ENCODE measurements at places on chromosomes 1 and 21.

- DNase-seq: no peak
Observed at GRCh38 chr1:176515310-176515709, 52.3 kb downstream of the PAPPA2 start.

GRCh38 chr1:45200906-45201500 lies 5.4 kb downstream of the ZSWIM5 start:
- DNase-seq: no peak

GRCh38 chr1:23062271-23062670 lies 43.0 kb downstream of the KDM1A start:
- no peak for DNase-seq

DNA sequence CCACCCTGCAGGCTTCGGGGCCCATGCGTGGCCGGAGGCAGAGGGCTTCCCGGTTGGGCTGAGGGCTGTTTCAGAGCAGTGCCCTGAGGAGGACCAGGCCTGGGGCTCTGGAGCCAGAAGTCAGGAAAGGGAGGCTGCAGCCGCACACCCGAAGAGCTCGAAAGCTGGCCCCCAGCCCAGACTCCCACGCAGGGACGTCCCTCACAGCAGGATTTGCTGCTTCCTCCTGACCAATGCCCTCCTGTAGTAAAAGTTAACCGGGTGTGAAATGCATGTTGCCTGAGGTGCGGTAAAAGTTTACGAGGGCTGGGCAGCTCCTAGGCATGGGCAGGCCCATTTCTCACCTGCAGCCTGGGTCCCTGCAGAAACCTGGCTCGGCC lies 101.5 kb upstream of the ARHGEF16 start:
- DNase-seq: peak; percentile 31

GRCh38 chr1:27525296-27526272 lies 35.6 kb upstream of the WASF2 start:
- DNase-seq: peak; percentile 80

GRCh38 chr1:50610563-50610962 lies 187.3 kb upstream of the DMRTA2 start:
- DNase-seq: no peak

GRCh38 chr1:1407636-1408318 lies 684 bp upstream of the MRPL20 start:
- peak; percentile 63 for DNase-seq

DNA sequence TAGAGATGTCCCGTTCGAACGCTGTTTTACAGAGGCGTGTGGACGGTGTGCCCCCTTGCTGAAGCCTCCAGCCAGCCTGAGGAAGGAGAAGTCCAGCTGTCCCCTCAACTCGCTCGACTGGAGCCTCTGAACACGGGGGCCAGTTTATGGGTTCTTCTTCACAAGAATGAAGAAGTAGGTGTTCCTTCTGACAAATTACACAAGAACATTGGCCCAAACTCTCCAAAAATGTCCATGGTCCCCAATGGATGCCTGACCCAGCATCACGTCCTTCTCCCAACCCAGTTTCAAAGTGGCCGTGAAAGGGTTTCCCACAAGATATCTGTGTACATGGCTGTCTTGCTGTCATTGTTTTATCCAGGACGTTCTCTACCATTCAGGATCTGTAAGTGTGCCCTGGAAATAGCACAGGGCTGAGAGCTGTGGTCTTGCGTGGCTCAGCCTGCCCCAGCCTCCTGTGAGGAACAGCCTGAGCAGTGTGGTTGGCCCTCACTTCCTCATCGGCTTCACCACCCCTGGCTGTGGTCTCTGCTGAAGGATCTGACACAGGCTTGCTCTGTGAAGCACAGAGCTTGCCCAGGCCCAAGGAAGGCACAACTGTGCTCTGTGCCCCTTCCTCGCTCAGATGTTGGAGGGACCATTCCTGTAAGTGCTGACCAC lies 1.0 kb upstream of the S100B start:
- DNase-seq: peak; percentile 85

DNA sequence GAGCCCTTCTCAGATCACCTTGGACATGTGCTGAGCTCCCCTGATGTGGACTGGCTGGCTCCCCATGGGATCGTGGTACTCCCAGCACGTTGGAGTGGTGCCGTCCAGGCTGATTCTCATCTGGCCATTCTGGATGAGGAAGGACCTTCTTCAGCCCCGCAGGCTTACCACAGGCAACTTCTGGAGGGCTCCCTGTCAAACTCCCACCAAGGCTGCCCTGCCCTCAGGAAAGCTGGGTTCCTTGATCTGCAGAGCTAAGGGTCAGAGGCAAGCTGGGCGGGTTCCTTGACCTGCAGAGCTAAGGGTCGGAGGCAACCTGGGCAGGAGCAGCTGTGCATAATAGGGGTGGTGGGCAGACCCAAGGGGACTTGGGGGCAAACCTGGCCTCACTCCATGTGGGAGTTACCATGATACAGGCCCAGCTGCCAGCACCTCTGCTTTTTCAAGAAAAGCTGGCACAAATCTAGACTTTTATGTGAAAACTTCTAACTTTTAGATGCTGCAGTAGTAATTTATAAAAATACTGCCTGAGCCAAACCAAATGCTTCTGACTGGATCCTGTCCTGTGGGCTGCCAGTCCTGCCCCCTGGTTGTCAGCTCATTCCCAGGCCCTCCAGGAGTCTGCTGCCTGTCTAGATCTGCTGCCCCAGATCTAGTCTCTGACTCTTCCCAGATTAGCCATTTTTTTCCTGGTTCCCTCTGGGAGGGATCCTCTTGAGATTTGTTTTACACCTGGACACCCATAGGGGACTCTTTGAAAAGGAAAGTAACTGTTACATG lies 5.6 kb upstream of the THEM5 start:
- DNase-seq: no peak

GRCh38 chr21:34510148-34511142 lies 1.6 kb downstream of the KCNE1 start:
- DNase-seq: peak; percentile 57

DNA sequence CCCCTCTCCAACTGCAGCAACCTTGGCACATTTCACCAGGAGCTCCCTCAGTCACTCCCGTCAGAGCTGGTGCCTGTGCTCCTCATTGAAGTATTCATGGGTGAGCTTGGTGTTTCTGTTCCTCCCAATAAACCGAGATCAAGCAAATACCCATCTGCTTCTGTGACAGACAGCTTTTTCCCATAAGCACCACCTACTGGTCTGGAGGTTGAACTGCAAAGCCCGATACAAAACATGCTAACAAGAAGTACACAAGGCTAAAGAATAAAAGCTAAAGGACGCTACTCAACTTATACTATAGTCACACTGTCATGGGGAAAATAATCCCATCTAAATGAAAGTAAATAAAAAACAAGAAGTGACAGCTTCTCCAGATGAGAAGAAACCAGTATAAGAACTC lies 111.9 kb upstream of the C21orf91 start:
- no peak for DNase-seq

DNA sequence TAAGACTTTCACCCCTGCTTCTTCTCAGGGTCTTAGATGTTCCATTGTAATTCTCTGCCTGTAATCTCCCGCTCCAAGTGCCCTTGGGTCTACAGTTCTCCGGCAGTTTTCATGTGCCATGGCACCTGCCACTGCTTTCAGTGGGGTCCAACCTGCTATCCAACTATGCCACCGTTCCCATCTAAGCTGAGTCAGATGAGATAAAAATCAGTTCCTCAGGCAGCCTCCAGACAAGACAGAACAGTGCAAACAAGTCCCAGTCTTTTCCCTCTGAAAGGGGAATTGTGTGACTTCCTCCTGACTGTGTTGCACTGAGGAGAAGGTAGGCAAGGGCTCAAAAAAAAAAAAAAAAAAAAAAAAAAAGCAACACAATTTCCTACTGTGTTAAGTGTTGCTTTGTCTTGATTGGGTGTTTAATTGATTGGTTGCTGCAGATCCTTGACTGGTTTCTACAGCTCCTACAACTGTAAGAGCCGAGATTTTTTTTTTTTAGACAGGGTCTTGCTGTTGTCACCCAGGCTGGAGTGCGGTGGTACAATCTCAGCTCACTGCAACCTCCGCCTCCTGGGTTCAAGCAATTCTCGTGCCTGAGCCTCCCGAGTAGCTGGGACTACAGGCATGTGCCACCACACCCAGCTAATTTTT lies 50.7 kb downstream of the EBNA1BP2 start:
- DNase-seq: no peak

DNA sequence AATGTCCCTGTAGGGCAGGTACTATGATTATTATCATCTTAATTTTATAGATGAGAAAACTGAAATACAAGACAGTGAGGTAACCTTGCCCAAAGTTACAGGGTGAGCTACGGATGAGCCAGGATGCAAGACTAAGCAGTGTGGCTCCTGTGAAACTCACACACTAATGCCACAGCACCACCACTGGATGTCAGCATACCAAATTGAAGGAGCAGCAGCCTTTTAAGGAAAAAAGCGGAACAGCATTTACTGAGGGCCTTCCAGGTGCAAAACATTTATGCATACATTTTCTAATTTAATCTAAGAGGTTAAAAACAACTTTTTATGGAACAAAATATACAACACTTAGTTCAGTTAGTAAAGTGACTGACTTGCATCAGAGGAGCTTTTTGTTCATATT lies 41.7 kb downstream of the SEC16B start:
- DNase-seq: no peak

DNA sequence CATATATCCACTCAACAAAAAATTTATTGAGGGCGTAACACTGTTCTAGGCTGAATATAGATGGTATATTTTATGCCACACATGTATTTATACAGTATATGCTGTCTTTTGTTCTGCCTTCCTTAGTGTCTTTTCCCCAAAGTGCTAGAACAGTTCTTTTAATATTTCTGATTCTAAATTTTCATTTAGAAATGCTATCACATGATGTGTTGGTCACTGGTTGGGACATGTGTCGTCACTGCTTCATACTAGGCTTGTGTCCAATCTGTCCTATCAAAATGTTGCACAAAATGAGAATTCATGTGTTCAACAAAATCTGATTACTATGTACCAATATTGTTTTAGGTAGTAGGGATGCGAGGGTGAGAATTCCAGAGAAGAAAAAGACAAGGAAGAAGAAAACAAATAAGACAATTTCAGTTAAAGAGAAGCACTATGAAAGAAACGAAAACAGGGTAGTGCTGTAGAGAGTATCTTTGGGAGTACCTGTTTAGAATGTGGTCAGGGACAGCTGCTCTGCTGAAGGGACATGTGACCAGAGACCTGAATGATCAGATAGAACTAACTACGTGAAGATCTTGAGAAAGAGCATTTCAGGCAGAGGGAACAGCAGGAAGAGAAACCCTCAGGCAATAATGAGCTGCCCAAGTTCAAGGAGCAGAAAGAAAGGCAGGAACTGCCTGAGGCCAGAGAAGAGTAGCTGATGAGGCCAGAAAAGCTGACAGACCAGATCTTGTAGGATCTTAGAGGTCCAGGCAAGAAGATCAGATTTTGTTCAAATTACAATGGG lies 1.3 kb downstream of the KMO start:
- no peak for DNase-seq

DNA sequence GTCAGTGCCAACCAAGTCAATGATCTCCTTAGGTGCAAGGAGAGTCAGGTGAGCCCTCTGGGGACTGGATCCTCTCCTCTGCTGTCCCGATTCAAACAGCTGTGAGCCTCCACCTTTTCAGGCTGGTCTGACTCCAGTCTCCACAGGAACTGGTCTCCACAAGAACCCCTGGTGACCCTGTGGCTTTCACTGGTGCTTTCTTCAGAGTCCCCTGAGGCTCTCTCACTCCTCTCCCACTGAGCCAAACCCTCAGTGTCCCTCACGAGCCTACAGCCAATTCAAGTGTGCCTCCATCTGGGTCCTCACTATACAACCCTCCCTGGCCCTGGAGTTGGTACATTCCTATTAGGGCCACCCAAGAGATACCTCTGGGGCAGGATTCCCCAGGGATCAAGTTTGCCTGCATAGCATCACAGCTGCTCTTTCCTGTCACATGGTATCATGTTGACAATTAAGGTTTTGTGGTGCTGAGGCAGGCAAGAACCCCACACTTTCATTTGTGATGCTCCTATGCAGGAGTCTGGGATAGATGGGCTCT lies 5.2 kb upstream of the NGF start:
- DNase-seq: no peak

GRCh38 chr1:11116318-11116717 lies 16.6 kb upstream of the EXOSC10 start:
- no peak for DNase-seq

GRCh38 chr1:30678209-30678608 lies 45.2 kb downstream of the MATN1 start:
- no peak for DNase-seq

GRCh38 chr1:152050886-152051675 lies 14.3 kb upstream of the S100A11 start:
- DNase-seq: no peak

DNA sequence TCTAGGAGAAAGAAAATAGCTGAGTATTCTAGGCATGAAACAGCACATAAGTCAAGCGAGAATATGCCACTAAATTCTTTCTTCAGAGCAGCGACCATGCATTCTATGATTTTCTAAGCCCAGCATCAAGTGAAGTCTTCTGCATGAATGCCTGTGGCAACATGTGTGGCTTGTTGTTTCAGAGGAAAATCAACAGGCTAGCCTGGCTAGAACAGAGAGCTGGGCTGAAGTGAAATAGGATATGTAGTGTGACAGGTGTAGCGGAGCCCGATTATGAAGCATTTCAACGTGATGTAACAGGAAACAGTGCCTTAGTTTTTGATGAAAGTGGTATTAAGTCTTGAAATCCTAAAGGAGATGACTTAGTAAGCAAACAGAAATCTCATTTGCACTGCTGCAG lies 7.0 kb downstream of the CSDE1 start:
- DNase-seq: no peak

DNA sequence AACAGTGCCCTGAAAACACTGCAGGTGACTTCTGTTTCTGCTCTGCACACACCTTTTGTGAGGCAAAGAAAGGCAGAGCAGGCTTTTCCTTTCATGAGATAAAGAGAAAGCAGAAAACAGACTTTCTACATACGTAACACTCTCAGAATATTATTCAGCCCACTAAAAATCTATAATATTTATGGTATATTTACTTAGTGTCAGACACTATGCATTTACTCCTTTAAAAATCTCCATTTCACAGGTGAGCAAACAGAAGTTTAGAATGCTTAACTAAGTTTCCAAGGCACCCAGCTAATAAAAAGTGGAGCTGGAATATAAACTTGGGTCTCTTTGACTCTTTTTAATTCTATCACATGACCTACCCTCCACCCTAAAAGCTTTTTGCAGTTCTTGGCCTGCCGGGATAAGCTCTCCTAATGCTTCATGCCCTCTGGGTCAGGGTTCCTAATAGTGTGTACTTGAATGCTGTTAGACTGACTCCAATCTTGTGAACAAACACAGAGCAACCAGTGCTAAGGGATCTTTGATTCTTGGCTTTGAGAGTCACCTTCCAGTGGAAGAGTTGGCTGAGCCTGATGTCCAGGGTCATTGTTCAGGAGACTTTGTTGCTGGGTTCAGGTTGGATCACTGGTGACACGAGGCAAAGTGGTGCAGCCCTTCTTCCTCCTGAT lies 27.2 kb downstream of the PROK1 start:
- no peak for DNase-seq

- DNase-seq: no peak
Observed at GRCh38 chr1:32051706-32052105, 21.0 kb upstream of the TMEM39B start.

- no peak for DNase-seq
Observed at GRCh38 chr1:246629976-246630375, 63.7 kb downstream of the CNST start.

- DNase-seq: no peak
Observed at GRCh38 chr1:76191561-76191960, 117.0 kb downstream of the ST6GALNAC3 start.

Data from common myeloid progenitor, CD34-positive (primary cell).